ENCODE measurements at places on chromosomes 16 and 17.

DNA sequence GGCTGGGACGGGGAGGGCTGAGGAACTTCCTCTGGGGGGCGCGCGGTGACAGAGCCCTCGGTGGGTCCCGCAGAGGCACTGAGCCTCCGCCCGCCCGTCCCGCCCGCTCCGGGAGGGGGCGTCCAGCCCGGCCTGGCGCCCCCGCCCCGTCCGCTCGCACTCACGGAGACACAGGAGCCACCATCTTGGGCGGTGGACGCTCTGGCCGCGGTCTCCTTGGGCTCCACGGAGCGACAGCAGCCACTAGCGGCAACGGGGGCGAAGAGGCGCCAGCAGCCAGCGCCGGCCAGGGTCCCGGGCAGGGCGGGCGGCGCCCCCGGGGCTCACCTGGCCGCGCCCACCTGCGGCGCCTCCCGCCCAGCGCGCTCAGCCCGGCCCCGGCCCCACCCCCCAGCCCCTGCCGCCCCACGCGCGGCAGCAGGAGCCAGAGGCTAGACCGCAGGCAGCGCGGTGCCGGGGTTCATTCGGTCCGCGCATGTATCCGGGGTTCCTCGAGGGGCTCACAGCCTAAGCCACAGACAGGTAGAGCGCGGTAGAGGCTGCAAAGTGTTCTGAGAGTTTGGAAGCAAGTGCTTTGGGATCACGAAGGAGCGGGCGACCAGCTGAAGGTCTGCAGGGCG is at the start of gene C17orf113:
Gene C17orf113 (minus strand): TSS at position 209 of the 620 bp plus-strand sequence. CDS start 7,225 bp downstream, outside the sequence.
- peak; percentile 50 for DNase-seq

- no peak for DNase-seq
Measured at GRCh38 chr17:79459003-79459655, 151.7 kb downstream of the RBFOX3 start.

- no peak for DNase-seq
Measured at GRCh38 chr17:73686961-73687360, 42.7 kb upstream of the SDK2 start.

- no peak for DNase-seq
Measured at GRCh38 chr17:57397402-57397801, 141.1 kb downstream of the MSI2 start.

DNA sequence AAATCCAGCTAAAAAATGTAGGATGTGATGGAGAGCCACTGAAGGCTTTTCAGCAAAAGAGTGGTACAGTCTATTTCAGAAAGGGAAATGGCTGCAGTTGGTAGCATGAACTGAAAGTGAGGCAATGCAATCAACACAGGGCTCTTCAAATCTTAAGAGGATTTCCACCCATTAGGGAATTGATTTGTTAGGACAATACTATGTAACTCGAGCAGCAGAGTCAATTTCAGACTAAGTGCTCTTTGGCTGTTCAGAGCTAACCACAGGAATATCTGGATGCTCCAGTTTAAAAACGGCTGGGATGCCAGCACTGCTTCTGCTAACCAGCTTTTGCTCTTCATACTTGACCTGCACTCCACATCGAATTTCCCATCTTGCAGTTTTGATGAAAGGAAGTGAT is 24.6 kb downstream of the CACNG1 start:
- DNase-seq: no peak

DNA sequence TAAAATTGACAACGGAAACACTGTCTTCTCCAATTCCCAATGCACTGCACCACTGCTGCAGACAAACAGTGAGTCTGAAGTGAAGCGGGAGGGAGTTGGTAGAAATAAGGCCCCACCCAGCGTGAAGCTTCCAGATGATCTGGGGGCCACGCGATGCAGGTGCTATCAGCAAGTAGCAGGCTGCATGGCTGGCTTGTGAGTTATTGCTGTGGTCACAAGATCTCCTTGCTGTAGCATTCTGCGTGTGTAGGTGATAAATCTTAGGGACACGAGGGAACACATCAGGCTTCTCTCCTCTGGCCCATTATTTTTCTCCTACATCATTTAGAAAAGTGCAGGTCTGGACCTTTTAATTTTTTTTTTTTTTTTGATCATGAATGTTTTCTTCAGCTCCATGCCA is 407.6 kb downstream of the TMEM114 start:
- no peak for DNase-seq

DNA sequence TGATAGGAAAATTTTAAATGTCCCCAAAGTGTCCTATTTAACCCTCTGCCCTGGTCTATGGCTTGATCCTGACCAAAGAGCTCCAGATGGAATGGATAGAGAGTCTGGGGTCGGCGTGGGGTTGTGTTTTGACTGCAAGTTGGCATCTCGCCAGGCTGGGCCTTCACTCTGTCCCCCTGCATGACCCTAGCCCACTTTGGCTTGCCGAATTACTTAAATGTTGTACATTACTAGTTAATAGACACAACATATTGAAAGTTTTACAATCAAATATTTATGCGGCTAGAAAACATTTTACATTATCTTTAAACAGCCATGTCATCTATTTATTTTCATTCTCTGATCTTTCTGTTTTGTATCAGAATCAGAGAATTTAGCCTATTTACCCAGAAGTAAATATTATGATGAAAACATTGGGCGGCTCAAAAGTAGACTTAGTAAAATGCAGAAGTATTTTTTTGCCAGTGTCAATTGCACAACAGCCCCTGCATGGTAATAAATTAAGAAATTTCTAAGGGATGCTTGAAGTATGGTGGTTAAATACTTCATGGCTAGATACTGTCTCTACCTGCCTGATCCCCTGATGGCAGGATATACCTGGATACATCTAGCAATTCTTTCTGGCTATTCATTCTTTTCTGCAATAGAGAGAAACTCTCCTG is 18.8 kb upstream of the MYOCD start:
- DNase-seq: no peak
